ENCODE measurements at places on chromosomes 5 and 9.

DNA sequence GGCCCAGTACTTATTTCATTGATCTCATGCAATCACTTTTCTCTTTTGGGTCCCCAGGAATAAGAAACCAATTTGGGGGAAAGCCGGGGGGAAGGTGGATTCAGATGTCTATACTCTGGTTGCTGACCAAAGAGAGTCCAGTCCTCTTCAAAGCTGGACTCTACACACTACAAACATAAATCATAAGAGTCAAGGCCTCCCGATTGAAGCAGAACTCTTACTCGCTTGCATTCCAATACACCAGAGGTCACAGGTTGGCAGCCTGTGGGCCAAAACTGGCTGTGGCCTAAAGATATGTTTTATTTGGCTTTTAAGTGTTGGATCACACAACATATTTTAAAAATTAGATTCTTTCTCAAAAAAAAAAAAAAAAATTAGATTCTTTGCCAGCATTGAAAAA, 311.4 kb upstream of the MSX2 start:
- DNase-seq = no peak

GRCh38 chr9:90783964-90784363, 17.7 kb upstream of the SYK start:
- DNase-seq = no peak

DNA sequence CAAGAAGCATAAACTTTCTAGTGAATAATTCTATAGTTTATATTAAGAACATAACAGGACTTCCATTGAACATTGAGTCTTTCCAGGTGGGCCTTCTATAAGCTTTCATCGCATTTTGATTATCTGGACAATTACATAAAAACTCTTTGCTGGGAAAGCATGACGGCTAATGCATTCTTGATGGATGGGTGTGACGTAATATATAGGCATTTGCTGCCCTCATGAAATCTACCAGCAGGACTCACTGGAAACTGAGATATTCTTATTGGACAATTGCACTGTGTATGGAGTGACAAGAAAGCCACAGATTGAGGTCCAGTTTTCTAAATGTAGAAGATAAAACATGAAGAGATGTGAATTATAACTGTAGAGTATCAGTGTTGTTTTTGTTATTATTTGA, 15.0 kb downstream of the PTPRD start:
- no peak for DNase-seq

DNA sequence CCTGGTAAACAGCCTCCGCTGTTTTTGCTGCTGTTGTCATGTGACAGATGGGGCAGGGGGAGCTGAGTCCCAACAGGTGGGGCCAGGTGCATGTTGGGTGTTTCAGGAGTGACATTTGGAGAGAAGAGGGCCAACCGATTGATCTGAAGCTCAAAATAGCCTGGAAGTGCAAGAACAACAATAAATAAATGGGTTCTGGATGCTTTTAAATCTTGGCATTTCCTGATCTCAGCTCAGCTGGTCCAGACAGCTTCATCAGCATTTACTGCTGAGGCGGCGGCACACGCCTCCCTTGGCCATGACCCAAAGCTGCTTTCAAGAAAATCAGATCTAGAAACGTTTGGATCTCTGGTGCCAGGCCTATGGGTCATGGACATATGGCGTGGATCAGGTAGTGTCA, 70.5 kb downstream of the PPARGC1B start:
- peak; percentile 62 for DNase-seq

- DNase-seq = no peak
Observed at GRCh38 chr5:33091571-33092363, 349.0 kb upstream of the TARS1 start.

GRCh38 chr5:99061299-99061698, 132.5 kb upstream of the CHD1 start:
- no peak for DNase-seq

GRCh38 chr5:133552925-133553525, 59.3 kb downstream of the FSTL4 start:
- DNase-seq = peak; percentile 30

All from NCI-H345 (cell line).